ENCODE measurements at places on chromosomes 16 and 17. TPM values are rescaled to one million over a fixed set of nuclear protein-coding genes. Genes with fewer than 3 reads are reported as not detected.

The NLE1 gene
- total RNA-seq, result 69.0 TPM

The ABCC3 gene
- 0.34 TPM for total RNA-seq

The ANKS4B gene
- total RNA-seq, result not detected

The CCDC144A gene
- total RNA-seq, result 0.71 TPM

The HOXB3 gene
- total RNA-seq, result 28.3 TPM

The CPHXL2 gene
- total RNA-seq, result not detected

The MBTPS1 gene
- 53.9 TPM for total RNA-seq

The SLX4 gene
- 6.7 TPM for total RNA-seq

The EVI2B gene
- 1.7 TPM for total RNA-seq

The CSNK1D gene
- 95.3 TPM for total RNA-seq

Data from K562 (cell line).